Ecto neural progenitor cell (in vitro differentiated cells): ENCODE measurements at places on chromosomes 5 and 9.

DNA sequence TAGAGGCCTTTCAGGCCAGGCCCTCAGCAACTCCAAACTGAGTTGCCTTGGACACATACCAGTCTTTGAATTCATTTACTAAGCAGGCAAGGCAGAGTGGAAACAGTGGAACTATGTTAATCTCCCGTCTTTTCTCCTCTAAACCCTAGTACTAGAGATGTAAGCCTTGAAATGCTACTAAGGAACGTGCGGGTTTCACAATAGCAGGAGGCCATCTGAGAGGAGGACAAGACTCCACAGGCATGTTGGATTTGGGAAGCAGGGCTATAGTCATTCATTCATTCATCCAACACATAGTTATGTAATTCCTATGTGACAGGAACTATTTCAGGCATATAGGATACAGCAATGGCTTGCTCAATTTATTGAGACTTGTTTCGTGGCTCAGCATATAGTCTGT is 3.3 kb upstream of the OCLN start:
- no peak for DNase-seq

DNA sequence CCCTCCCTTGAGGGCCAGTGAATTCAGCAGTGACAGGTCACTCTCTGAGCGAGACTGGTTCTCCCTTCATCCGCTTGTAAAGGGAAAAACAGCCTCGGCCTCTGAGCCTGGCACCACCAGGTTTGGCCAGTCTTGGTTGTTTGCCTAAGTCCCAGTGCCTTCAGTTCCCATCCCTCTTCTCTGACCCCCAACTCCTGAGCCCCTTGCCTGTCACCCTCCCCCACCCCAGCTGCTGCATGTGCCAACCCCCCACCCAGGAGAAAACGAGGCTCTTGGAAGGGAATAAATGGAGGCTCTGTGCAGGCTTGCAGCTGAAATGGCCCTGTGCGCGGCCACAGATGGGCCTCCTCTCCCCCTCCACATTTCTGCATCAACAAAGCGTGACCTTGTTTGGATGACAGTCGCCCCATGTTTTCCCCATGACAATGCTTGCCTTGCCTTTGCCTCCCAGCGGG is 3.1 kb downstream of the URM1 start:
- DNase-seq, result no peak

DNA sequence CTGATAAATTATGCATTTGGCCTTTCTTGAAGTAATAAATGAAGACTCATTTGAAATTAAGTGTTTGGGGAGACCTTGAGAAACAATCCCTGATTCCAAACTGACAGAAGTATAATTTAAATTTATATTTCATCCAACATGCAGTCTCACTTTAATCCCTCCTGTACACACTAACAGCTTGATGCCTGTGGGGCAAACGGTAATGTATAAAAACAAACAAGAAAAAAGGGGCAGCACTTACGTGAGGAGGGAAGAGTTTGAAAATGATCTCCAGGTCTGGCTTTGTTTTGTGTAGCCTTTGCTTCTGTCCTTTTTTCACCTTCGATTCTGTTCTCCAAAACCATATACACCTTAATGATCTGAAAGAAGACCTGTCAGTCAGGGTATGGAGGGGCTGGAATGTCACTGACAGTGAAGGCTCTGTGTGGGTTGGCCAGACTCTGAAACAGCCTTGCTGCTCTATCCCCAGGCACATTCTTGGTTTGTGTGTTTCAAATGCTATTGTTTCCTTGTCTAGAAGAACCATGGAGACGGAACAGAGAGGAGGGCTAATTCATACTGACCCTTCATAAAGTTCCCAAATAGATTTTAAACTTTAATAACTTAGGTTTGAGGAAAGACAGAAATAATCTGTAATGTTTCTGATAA is 338.2 kb upstream of the WWC1 start:
- no peak for DNase-seq

DNA sequence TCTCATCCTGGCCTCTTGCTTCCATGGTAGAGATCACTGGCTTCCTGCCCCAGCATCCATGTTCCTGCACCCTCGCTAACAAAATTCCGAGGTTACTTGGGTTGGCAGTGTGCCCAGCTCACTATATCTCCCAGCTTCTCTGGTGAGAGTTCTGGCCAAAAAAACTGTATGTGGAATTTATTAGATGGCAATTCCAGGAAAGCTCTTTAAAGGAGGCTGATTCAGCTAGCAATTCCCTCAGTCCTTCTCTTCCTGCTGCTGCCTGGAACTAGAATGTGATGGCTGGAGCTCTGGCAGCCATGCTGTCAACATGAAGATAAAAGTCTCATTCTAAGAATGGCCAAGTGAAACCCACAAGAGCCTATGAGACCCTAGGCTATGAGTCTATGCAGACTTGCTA is 88.8 kb downstream of the SECISBP2 start:
- DNase-seq, result no peak

GRCh38 chr5:40680741-40681362 is 1.1 kb downstream of the PTGER4 start:
- peak; percentile 61 for DNase-seq

GRCh38 chr5:6202968-6203365 is 175.4 kb downstream of the MED10 start:
- no peak for DNase-seq

GRCh38 chr5:174571662-174572397 is 152.6 kb upstream of the MSX2 start:
- no peak for DNase-seq

DNA sequence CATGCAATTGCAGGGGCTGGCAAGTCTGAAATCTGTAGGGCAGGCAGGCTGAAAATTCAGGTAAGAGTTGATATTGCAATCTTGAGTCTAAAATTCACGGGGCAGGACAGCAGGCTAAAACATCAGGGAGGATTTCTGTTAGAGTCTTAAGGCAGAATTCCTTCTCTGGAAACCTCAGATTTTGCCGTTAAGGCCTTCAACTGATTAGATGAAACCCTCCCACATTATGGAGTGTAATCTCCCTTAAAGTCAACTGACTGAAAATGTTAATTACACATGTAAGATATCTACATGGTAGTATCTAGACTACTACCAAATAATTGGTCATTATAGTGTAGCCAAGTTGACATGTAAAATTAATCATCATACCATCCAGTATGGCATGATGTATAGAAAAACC is 3.1 kb upstream of the ZNF169 start:
- no peak for DNase-seq

DNA sequence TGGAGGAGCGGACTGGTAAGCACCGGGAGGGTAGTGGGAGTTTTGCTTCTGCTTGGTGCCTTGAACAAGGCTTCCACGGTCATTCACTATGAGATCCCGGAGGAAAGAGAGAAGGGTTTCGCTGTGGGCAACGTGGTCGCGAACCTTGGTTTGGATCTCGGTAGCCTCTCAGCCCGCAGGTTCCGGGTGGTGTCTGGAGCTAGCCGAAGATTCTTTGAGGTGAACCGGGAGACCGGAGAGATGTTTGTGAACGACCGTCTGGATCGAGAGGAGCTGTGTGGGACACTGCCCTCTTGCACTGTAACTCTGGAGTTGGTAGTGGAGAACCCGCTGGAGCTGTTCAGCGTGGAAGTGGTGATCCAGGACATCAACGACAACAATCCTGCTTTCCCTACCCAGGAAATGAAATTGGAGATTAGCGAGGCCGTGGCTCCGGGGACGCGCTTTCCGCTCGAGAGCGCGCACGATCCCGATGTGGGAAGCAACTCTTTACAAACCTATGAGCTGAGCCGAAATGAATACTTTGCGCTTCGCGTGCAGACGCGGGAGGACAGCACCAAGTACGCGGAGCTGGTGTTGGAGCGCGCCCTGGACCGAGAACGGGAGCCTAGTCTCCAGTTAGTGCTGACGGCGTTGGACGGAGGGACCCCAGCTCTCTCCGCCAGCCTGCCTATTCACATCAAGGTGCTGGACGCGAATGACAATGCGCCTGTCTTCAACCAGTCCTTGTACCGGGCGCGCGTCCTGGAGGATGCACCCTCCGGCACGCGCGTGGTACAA is 556 bp downstream of the PCDHGC3 start:
- DNase-seq, result peak; percentile 69

DNA sequence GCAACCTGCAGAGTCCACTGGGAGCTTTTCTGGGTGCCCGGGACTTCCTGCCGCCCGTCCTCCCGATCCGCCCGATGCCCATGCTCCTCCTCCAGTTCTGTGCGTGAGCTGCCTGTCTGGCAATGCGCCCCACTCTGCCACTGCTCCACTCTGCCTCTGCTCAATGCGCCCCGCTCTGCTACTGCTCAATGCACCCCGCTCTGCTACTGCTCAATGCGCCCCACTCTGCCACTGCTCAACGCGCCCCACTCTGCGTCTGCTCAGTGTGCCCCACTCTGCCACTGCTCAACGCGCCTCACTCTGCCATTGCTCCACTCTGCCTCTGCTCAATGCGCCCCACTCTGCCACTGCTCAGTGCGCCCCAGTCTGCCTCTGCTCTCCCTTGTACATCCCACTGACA is 436.0 kb downstream of the NR2F1-AS1 start:
- DNase-seq, result no peak

- DNase-seq, result no peak
These were observed 11.4 kb downstream of the YTHDC2 start for GRCh38 chr5:113524927-113525326.

DNA sequence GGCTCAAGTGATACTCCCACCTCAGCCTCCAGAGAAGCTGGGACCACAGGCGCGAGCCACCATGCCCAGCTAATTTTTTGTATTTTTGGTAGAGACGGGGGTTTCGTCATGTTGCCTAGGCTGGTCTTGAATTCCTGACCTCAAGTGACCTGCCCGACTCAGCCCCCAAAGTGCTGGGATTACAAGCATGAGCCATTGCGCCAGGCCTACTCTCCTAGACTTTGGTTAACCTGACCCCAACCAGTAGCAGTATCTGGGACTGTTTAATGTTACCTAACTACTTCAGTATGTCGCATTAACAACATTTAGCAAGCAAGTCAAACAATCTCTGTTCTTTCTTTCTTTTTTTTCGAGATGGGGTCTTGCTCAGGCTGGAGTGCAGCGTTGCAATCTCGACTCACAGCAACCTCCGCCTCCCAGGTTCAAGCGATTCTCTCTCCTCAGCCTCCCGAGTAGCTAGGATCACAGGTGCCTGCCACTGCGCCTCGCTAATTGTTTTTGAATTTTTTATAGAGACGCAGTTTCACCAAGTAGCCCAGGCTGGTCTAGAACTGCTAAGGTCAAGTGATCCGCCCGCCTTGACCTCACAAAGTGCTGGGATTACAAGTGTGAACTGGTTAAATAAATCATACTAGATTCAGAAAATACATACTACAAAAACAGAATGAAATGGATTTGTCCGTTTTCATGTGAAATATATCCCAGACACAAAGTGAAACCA is 2.0 kb downstream of the AK3 start:
- no peak for DNase-seq

- DNase-seq, result no peak
These were observed 1319.3 kb upstream of the C9orf72 start for GRCh38 chr9:28892538-28892937.

DNA sequence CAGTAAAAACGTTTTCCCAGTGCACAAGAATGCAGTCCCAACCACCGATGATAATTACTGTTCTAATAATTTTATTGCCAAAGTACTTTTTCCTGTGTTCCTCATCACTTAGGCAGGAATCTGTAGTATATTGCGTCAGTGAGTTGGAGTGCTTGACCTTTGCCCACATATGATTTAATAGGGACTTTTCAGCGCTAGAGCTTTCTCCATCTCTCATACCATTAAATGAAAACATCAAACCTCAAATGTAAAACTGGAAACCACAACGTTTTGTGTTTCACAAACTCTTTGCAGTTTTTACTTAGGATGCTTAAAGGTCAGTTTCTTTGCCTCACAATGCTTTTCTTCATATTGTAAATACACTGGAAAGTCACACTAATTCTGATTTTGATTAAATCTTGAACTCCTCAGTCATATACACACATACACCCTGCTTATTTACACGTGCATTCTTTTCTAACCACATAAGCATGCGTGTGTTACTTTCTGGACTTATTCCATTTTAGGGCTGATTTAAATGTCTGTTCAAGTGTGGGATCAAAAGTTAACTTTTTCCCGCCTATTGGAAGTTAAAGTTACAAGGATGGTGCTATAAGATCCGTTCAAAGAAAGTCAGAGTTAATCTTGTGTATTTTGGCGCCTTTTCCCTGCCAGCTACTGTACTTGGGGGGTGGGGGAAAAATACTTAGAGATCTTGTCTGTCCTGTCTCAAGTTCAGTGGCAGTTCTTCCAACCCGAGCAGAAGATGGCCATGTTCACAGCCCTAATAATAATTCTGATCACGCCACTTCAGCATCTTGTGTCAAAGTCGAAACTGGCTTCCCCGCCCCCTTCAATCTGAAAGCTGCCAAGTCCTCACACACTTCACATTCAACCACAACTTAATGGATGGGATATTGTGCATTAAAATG is 6.6 kb upstream of the NFIB start:
- DNase-seq, result no peak

DNA sequence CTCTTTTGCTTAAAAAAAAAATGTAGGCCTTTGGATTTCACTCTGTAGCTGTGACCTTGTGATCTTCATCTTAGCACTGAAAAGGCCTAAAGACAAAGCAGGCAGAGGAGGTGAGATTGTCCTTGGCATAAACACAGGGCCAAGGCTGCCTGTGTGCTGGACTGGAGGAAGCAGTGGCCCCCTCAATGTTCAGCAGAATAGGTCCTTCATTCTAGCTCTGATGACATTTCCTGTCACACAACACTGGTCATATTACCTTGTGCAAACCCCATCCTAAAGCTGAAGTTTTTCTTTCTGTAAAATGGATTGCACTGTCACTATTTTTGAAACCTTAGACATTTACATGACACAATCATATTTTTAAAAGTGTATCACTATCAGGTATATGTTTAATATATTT is 147.4 kb downstream of the INSYN2B start:
- no peak for DNase-seq

DNA sequence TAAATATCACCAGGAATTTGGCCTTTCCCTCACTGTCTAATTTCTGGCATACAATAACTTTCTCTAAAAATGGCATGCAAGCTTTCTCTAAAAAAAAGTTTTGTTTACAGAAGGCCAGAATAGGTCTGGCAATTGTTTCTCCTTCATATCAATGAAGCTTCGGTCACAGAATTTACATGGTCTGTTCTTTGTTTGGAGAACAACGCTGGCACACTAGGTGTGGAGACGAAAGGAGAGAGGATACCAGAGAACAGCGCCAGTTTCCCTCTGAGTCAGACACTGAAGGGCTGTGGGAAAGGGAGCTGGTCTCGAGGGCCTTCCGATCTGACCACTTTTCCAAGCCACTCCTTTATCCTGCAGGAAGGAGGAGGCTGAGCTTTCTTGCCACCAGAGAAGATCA is 60.1 kb upstream of the ITGA1 start:
- no peak for DNase-seq

GRCh38 chr5:27548484-27548883 is 510.1 kb upstream of the CDH9 start:
- DNase-seq, result no peak

GRCh38 chr5:159897786-159898393 is 18.4 kb upstream of the ADRA1B start:
- DNase-seq, result no peak

GRCh38 chr5:28451483-28451882 is 1413.1 kb upstream of the CDH9 start:
- no peak for DNase-seq
